ENCODE measurements at places on chromosomes 7 and 10. TPM values are rescaled to one million over a fixed set of nuclear protein-coding genes. Genes with fewer than 3 reads are reported as not detected.
A peak's percentile ranks its signal among the peaks of the same experiment; 100 is the strongest.

DNA sequence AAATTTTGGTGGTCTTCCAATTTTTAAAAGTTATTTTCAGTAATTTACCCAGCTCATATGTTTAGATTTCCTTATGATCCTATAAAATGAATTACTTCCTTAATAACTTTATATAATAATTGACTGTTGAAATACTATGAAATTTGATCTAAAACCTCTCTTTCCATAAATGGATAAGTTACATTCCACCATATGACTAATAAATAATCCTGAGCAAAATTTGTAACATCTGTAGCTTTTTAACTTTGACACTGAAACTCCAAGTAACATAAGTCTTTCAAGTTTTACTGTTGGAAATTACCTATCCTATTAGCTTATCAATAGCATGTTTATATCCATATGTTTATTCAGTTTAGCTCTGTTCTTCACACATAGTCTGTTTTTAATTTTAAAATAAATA, 85.3 kb downstream of the HECTD2 start:
- no peak for DNase-seq

SNCG gene
- 5.5 TPM for total RNA-seq

DNA sequence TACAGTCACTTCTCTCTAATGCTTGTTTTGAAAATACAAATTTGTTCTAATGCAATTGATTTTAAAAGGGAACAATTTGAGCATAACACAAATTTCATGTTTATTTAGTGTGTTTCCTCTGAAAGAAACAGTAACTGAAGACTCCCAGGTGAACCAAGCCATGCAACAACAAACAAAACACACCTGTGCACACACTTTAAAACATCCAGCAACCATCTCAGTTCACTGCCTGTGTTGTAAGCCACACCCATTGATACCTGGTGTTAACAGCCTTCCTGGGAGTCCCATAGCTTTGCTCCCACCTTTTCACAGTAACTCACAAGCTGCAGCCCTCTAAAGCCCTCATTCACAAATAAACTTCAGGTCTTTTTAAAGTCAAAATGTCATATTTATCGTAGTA, 89.3 kb downstream of the DOCK4 start:
- DNase-seq, result no peak

C10orf143 gene
- total RNA-seq, result 22.1 TPM

CRYGN gene
- total RNA-seq, result 2.4 TPM

DNA sequence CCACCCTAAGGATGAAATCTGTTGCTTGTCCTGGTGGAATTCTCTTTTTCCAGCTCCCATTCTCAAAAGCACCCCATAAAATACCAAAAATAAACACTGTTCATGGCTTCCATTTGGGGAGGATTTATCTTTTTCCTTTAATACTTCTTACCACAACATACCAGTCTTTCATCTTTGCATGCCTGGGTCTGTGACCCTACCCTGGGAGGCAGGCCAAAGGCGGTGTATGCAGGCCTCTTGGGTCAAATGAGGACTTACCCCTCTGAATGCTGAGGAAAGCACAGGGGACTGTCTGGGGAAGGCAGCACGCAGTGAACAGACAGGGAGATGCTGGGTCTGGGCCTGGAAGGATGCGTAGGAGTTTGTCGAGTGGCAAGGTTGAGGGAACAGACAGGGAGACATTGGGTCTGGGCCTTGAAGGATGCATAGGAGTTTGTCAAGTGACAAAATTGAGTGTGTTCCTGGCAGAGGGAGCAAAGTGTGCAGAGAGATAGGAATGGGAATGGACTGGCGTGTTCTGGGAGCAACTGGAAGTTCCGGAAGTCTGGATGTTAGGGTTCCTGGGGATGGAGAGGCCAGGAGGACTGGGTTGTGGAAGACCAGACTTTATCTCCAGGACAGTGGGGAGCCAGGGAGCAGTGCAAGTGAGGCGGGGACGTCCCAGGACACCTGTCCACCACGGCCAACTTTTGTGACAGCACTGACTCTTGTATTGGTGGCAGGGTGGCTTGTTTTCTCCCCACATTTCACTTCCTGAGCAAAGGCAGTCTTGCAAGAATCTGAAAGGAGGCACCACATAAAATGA, 40.8 kb downstream of the MYL10 start:
- DNase-seq, result no peak

DNA sequence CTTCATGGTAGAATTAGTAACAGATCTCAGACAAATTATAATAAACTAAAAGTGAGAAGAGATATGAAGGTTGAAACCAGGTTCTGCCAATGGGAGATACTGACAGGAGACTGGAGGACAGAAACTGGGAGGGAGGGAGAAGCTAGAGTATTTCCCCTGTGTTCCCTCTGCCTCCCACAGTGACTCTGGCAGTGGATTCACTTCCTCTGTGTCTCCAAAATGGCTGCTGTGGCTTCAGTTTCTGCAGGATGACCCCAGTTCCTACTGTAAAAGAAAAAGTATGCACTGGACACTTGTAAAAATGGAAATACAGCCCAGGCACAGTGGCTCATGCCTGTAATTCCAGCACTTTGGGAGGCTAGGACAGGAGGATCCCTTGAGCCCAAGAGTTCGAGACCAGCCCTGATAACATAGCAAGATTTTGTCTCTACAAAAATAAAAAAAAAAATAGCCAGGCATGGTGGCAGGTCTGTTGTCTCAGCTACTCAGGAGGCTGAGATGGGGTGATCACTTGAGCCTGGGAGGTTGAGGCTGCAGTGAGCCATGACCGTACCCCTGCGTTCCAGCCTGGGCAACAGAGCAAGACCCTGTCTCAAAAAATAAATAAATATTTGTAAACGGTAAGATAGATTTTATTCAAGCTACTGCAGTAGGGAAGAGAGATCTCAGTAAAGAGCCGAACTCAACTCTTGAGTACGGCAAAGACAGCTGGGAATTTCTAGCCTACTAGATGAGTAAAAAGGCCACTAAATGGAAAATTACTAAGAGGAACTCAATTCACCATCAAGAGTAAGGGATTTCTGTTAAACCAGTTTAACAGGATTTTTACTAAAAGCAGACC, 156.6 kb upstream of the TRIM24 start:
- no peak for DNase-seq

GTPBP10 gene
- total RNA-seq, result 11.2 TPM

- DNase-seq, result no peak
Observed at GRCh38 chr10:1737222-1738061, at the start of gene ADARB2. Gene ADARB2, minus strand, starts transcription at chr10:1737525.

DNA sequence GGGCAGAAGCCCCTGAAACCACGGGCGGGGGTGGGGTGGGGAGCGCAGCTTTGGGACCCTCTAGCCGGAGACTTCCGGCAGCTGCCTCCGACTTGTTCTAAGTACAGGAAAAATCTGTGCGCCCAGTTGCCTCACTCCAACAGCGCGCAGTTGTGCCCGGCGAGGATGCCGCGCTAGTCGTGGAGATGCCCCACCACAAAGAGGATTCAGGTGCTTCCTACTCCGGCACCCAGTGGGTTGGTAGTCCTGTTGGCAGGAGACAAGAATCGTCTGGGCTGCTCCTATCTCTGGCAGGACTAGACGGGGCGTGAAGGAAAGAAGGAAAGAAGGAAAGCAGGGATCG, 465 bp upstream of the NPY start:
- DNase-seq, result no peak

CAMK2B gene
- total RNA-seq, result not detected

- no peak for DNase-seq
Observed at GRCh38 chr10:14384915-14385314, 54.2 kb upstream of the FRMD4A start.

ZNF777 gene
- 5.6 TPM for total RNA-seq

RBP4 gene
- not detected for total RNA-seq

- peak; percentile 39 for DNase-seq
Observed at GRCh38 chr7:106068986-106069385, 43.1 kb downstream of the SYPL1 start.

DNA sequence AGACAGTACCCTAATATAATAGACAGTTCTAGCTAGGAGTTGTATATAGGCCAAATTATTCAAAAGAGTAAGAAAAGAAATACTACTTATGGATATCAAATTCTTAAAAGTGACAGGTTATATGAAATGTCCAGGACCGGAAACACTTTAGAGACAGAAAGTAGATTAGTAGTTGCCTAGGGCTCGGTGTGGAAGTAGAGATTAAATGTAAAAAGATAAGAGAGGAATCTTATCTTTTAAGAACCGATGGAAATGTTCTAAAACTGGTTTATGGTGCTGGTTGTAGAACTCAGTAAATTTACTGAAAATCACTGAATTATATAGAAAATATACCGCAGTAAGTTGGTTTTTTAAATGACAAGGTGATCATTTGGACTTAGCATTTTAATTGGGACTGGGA, 147.5 kb upstream of the ASAH2 start:
- no peak for DNase-seq

DNA sequence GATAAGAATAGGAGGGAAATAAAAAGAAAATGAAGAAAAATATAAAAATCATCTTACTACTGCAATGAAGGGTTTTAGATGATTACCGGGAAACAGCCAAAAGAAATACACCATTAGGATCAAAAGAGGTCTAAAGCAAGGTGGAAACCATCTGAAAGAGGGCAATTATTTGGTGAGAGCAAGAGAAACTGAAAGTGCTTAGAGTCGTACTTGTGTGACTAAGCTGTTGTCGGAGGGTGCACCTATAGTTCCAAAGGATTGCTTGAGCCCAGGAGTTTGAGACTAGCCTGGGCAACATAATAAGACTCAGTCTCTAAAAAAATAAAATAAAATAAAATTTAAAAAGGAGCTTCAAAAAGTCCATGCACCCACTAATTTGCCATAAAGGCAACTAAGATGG, 169.5 kb downstream of the DKK1 start:
- no peak for DNase-seq

- no peak for DNase-seq
Observed at GRCh38 chr7:142697270-142697669, 52.0 kb upstream of the PRSS1 start.

DNA sequence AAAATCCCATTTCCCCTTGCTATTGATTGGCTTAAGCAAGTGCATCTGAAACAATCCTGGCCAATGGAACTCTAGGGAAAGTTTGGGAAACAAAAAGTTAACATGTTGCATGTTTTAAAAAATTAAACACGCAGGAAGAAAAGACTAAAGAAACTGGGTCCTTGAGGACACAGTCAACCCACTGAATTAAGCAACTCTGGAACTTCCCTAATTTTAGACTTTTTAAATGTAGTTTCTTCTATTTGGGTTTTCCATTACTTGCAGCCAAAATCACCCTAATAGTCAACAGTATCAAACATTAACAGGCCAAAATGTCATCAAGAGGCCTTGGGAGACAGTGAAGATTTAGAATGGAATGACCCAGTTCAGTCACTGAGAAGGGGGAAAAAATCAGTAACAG, 40.6 kb downstream of the OSBPL3 start:
- no peak for DNase-seq

GRCh38 chr10:111561124-111561523, 484.3 kb downstream of the ADRA2A start:
- DNase-seq, result no peak

GRCh38 chr10:43024524-43024923, 52.3 kb upstream of the RET start:
- no peak for DNase-seq

GRCh38 chr10:19003341-19003740, 45.3 kb upstream of the MALRD1 start:
- DNase-seq, result peak; percentile 14

GRCh38 chr7:106285855-106286492, 1.2 kb upstream of the NAMPT start:
- DNase-seq, result no peak

DNA sequence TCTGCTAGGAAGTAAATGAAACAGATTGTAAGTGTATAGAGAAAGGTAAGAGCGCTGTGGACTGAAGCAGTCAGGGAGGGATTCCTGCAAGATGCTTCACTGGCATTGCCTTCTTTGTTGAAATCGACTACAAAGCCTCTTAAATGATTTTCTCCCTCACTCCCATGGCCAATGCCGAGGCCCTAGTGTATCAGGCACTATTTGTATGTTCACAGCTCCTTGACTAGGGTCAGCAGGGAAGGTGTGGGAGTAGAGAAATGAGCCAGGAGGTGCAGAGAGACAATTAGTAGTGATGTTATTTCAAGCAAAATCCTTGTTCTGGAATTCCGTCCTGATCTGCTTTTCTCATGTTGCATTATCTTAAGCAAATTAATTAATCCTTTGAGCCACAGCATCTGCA, 22.9 kb upstream of the DUSP5 start:
- no peak for DNase-seq

GRCh38 chr7:112226701-112227276, 20.3 kb downstream of the ZNF277 start:
- DNase-seq, result no peak

DNA sequence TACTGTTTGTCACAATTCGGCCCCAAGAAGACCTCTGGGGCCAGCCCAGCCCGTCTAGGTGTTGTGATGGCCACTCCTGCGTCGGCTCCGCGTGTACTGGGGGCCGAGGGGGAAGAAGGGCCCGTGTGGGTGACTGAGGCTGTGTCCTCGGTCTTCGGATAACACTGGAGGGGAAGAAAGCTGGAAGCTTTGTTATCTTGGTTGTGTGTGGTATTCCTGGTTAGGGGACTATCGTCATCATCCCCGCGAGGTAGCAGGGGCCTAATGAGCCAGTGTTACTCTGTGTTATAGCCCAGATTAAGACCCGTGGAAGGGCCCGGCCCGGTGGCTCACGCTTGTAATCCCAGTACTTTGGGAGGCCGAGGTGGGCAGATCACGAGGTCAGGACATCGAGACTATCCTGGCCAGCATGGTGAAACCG, 854 bp downstream of the MTG1 start:
- DNase-seq, result no peak

GRCh38 chr10:78375854-78376785, 342.5 kb downstream of the RPS24 start:
- no peak for DNase-seq

GRCh38 chr10:78765726-78766335, 302.9 kb upstream of the ZMIZ1 start:
- DNase-seq, result no peak

FXYD4 gene
- not detected for total RNA-seq

GRCh38 chr10:79055892-79056291, 12.9 kb upstream of the ZMIZ1 start:
- DNase-seq, result peak; percentile 9

- no peak for DNase-seq
Observed at GRCh38 chr10:32751582-32751981, 206.4 kb downstream of the ITGB1 start.

DNA sequence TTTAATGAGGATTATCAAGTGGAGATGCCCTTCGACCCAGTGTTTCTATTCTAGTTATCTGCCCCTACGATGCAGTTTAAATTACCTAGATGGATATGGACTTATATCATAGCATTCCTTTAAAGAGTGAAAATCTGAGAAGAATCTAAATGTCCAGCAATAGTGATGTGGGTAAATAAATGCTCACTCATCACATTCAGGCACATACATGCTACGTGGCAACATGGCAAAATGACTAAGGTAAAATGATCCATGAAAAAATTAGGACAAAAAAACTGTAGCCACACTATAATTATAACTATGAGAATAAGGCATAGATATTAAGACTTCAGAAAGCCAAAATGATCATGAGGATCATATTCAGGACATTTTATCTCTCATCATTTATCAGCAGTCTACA, 82.4 kb upstream of the PDE1C start:
- no peak for DNase-seq

GRCh38 chr7:37216156-37216852, 232.4 kb downstream of the ELMO1 start:
- DNase-seq, result peak; percentile 61
